ENCODE measurements at places on chromosomes 4 and X.

- DNase-seq = no peak
Observed at GRCh38 chr4:55524844-55525571, 21.7 kb downstream of the CLOCK start.

DNA sequence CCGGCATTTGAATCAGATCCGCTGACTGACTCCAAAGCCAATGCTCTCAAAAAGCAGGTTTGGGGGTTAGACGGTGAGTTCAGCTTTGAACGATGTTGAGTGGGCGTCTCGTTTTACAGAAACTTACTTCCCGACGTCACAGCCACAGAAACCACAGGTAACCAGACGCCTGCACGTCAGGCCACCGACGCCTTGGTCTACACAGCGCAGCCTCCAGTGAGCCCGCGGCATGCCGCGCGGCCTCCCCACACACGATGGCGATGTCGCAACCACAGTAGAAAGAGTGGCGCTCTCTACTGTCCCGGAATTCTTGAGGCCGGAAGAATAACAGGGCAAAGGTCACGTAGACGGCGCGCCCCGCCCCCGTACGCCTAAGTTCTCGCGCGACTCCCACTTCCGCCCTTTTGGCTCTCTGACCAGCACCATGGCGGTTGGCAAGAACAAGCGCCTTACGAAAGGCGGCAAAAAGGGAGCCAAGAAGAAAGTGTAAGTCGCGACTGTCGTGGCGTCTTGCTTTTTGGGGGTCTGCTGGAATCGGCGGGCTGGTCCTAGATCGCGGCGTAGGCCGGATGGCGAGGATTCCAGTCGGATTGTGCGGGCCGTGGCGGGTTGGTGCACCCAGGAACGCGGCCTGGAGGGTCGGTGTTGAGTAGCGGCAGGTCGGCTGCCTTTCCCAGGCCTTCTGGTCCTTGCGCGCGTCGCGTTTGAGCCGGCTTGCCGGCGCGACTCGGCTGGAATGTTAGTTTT, at the start of gene RPS3A:
Gene RPS3A, plus strand, starts transcription at position 400 of the 747 bp plus-strand sequence. Its CDS starts 25 bp downstream, at position 425.
- DNase-seq = peak; percentile 74

GRCh38 chrX:96052078-96052477, 632.6 kb upstream of the DIAPH2 start:
- DNase-seq = no peak

GRCh38 chr4:14868426-14869395, 133.6 kb upstream of the CPEB2 start:
- no peak for DNase-seq

- DNase-seq = no peak
Observed at GRCh38 chrX:119853444-119853843, 681 bp upstream of the UPF3B start.

DNA sequence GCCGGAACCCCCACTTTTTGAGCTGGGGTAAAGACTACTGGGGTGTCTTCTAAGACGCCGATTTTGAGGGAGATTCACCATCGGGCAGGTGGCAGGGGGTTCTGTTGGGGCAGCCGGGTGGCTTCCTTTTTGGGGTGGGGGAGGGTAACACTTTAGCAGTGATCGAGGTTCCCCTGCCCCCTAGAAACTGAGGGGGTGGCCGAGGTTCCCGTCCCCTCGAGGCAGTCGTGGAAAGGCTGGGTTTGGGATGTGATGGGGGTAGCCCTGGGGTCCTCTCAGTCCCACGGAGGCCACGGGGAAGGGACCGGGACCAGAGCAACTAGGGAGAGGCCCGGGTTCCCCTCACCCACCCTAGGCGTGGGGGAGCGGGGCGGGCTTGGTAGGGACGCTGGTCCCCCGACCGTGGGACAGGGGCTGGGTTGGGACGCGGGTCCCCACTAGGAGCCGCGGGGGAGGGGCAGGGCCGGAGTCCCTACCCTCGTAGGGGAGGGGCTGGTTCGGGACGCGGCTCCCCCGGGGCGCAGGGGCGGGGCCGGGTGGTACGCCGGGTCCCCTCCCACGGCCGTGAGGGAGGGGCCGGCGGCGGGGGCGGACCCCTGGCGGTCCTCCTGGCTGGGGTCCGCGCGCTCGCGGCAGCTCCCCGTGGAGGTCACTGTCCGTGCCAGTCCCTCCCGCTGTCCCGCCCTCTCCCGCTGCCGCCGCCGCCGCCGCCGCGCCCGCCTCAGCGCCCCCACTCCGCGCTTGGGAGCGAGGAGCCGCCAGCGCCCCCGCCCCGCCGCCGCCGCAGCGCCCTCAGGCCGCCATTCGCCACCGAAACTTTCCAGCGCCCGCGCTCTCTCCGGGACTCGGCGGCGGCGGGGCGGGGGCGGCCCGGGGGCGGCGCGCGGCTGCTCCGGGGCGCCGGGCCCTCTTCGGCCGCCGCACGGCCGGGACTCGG, at the start of gene TBL1X:
Gene TBL1X, plus strand, starts transcription at position 624 of the 937 bp plus-strand sequence. CDS start 188,529 bp downstream, outside the sequence.
- DNase-seq = peak; percentile 44

DNA sequence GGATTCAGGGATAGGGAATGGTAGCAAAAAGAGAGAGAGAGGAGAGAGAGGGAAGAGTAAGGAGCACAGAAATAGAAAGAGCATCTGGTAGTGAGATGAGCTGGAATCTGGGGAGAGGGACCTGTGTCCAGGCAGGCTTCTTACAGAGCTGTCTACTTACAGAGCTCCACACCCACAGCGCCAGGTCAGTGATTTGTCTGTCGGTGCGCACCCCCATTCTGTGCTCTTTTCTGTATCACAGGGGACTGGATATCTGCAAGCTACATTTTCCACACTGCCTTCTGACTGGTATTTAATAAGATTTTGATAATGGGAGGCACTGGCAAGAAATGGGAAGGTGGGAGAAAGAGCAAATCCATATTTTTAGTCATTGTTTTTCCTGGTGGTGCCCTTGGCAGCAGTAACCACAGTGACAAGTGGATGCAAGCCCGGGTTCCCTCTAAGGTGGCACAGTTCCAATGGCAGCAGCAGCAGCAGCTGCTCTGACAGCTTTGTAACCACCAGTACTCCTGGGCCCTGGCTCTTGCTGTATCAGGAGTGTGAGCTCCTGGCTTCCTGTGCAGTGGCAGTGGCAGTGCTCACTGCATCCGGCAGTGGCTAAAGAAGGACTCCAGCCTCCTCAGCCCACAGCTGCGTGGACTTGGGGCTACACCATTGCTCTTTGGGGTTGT, 300.5 kb downstream of the TRIML1 start:
- no peak for DNase-seq

GRCh38 chr4:78197947-78198346, 140.8 kb downstream of the FRAS1 start:
- DNase-seq = no peak

DNA sequence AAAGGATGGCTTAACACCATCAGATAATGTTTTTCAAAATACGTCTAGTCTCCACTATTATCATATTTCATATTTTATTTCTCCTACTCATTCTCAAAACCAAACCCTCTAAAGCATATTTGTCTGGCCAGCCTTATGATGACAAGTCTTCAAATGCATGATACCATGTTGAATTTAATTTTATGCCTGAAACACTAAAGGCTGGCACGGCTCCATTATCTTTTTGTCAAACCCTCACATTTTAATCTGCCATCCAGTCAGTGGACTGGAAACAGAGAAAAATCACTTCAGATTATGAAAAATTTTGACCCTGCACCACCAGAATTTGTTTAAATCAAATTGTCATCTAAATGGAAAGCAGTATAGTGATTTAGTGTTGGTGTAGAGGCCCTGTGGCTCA, 42.9 kb downstream of the SCD5 start:
- DNase-seq = no peak

- no peak for DNase-seq
Observed at GRCh38 chr4:145785391-145786008, 105.6 kb downstream of the C4orf51 start.

- no peak for DNase-seq
Observed at GRCh38 chr4:127778102-127778501, 4.0 kb upstream of the HSPA4L start.

Measured in GM12892 (cell line).